ENCODE measurements at places on chromosomes 16 and 17. TPM values are rescaled to one million over a fixed set of nuclear protein-coding genes. Genes with fewer than 3 reads are reported as not detected.
A peak's percentile ranks its signal among the peaks of the same experiment; 100 is the strongest.

HS3ST3B1 gene
- 5.8 TPM for total RNA-seq

GRCh38 chr16:704047-704446, 1.6 kb downstream of the FBXL16 start:
- no peak for DNase-seq
- peaks cover 63% of the 10 kb centered on the region for H3K27me3 ChIP-seq
- H3K4me1 ChIP-seq, result peaks cover 4% of the 10 kb centered on the region
- no peak overlapping the region for H3K27ac ChIP-seq
- H3K36me3 ChIP-seq, result no peaks in the 10 kb centered on the region

DNA sequence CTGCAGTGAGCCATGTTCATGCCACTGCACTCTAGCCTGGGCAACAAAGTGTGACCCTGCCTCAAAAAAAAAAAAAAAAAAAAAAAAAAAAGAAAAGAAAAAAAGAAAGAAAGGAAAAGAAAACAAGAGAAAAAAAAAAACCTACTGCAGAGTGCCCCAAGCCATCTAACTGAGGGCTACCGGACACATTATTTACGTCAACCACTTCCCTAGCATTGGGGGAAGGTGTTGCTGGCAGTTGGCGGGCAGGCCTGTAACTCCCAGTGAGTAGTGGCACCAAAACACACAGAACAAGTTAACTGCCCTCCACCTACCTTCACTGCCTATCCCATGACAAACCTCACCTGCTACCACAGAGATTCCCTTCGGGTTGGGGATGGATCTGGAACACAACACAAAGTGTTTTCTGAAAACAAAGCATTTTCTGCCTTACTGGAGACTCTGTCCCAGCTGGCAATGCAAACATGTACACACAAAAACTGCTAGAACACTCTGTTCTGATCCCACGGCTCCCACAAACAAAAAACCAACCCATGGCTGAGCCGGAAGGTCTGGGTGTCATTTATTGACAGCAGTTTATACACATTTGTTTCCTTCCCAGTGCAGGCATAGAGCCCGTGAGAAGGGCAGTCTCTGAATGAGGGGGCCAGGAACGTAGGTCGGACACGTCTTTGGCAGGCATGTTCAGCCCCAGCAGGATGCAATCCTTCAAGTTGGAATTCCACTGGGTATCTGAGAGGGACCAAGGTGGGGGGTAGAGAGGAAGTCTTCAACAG, 11.0 kb downstream of the PHB1 start:
- no peak overlapping the region for H3K4me3 ChIP-seq
- no peak for DNase-seq
- H3K27ac ChIP-seq, result peak overlapping the region; percentile 68
- H3K36me3 ChIP-seq, result peaks cover 43% of the 10 kb centered on the region
- H3K4me1 ChIP-seq, result peaks cover 38% of the 10 kb centered on the region

DNA sequence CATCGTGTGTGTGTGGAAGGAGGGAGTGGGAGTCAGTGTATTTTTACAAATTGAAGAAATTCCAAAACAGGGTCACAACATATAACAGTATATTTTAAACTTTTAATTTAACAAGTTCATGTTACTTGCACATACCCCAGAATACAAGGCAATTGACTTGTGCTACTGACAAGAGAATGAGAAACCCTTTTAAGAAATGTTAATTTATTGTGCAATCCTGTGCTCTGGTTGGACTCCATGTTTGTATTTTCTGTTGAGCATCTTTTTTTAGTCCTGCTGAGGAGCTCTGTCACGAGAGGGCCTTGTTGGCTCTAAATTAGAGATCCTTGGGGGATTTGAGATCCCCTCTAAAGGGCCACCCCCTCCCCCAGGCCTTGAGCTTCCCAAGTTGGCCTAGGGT, 1.1 kb upstream of the EMP2 start:
- peaks cover 62% of the 10 kb centered on the region for H3K27me3 ChIP-seq
- H3K36me3 ChIP-seq, result no peaks in the 10 kb centered on the region
- DNase-seq, result no peak
- no peak overlapping the region for H3K4me3 ChIP-seq

AGRP gene
- total RNA-seq, result 0.40 TPM

KPNA2 gene
- 249 TPM for total RNA-seq

- no peaks in the 10 kb centered on the region for H3K4me1 ChIP-seq
- no peak overlapping the region for H3K4me3 ChIP-seq
- no peak overlapping the region for H3K27ac ChIP-seq
- no peak for DNase-seq
- H3K36me3 ChIP-seq, result no peaks in the 10 kb centered on the region
Observed at GRCh38 chr16:54687043-54687899, 243.4 kb upstream of the IRX5 start.

DNA sequence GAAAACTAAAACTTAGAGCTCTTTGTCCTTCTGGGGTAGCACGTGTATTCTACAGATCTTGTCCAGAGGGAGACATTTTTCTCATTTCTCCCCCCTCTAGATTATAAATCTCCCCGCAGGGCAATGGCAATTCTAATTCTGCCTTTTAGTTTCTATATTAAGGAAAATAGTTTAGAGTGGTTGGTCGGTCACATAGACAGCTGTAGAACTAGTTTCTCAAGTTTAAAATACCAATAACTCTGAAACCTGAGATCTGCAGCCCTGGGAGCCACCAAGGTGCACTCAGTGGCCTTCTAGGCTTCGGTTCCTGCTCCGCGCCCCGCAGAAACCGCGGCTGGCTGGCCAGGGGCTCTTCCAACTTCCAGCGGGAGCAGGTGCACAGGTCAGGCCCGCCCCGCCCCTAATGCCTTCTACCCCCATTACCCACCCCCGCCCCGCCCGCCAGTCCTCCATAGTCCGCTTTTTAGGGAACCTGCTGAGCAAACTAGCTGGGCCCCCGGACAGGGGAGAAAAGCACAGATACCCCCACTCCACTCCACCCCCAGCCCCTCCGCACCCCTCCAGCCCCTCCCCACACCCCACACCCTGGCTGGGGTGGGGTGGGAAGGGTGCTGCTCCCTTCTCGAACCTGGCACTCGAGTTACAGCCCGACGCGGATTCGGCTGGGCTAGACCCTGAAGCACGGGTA, 431 bp downstream of the SLFN11 start:
- peaks cover 53% of the 10 kb centered on the region for H3K4me1 ChIP-seq
- DNase-seq, result peak; percentile 19
- peaks cover 45% of the 10 kb centered on the region for H3K36me3 ChIP-seq
- peak overlapping the region; percentile 98 for H3K27ac ChIP-seq

DNA sequence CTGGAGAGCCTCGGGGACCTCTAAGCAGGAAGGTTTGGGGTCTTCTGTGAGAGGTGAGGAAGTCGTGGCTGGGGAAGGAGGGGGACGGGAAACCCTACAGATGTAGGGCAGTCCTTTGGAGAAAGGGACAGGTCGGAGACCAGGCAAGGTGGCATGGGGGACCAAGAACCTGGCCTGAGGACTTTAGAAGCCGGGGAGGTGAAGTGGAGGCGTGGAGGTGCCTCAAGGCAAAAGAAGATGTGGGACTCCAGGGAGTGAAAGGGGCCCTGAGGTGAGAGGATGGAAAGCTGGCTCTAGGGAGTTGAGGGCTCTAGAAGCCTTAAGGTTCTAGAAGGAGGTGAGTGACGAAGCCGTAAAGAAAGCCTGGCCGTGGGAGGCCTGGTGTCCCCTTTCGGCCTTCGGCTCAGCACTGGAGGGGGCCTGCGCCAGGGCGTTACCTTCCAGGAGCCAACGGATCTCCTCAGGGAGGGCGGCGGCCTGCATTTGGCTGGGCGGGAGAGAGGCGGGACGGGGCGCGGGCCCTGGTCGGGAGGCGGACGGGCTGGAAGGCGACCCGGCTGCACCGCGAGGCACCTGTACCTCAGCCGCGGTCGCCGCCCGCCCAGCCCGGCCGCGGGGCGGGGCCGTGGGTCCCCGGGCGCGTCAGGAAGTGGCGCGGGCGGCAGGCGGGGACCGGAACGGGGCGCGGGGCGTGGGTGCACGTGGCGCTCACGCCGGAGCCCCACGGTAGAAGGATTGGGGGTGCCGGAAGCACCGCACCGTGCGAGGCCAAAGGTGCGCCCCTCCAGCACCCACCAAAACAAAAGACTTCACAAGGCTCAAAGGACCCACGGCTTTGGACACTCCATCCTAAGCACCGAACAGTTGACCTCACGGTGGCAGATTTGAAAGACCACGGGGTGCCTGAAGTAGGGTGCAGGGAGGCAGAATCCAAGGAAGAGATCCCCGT, at the start of gene SKAP1:
Gene SKAP1 (minus strand): TSS at position 577 of the 949 bp plus-strand sequence.
- H3K4me3 ChIP-seq, result peak within 1 kb of the TSS; percentile 91
- H3K27me3 ChIP-seq, result no peaks in the 10 kb centered on the region
- peak within 1 kb of the TSS; percentile 95 for H3K27ac ChIP-seq
- DNase-seq, result peak; percentile 77
- peaks cover 42% of the 10 kb centered on the region for H3K36me3 ChIP-seq

ZFPM1 gene
- 6.9 TPM for total RNA-seq

CCDC144A gene
- 2.1 TPM for total RNA-seq
